ENCODE measurements at places on chromosomes 7 and 10.

GRCh38 chr10:87759551-87759950 lies 58.5 kb downstream of the ATAD1 start:
- no peak for DNase-seq

DNA sequence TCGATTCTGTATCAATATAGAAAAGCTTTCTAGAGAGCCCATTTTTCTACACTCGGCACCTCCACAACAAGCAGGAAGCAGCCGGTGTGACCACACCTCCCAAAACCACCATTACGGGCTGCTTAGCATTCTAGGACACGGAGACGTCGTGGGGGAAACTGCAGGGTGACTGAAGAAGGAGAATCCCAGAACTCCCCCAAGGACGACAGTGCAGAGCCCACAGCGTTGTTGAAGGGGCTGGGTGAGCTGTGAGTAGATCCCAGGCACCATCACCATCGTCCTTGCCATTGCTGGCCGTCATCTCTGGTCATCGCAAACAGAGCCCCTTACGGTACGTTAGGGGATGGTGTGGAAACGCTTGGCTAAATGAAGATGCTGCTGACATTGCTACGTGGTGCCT lies 351.8 kb downstream of the PTPRN2 start:
- DNase-seq = no peak

- DNase-seq = peak; percentile 68
Observed at GRCh38 chr10:119517235-119518141, 25.0 kb downstream of the RGS10 start.

- DNase-seq = no peak
Observed at GRCh38 chr10:2921956-2922680, 145.2 kb upstream of the PFKP start.

- DNase-seq = no peak
Observed at GRCh38 chr10:84607523-84607922, 279.1 kb downstream of the CCSER2 start.

GRCh38 chr10:128275388-128276177 lies 149.4 kb upstream of the MKI67 start:
- DNase-seq = no peak

GRCh38 chr10:52951824-52952223 lies 179.2 kb upstream of the MBL2 start:
- DNase-seq = peak; percentile 58

GRCh38 chr7:101330011-101330484 lies 8.4 kb upstream of the IFT22 start:
- DNase-seq = no peak

DNA sequence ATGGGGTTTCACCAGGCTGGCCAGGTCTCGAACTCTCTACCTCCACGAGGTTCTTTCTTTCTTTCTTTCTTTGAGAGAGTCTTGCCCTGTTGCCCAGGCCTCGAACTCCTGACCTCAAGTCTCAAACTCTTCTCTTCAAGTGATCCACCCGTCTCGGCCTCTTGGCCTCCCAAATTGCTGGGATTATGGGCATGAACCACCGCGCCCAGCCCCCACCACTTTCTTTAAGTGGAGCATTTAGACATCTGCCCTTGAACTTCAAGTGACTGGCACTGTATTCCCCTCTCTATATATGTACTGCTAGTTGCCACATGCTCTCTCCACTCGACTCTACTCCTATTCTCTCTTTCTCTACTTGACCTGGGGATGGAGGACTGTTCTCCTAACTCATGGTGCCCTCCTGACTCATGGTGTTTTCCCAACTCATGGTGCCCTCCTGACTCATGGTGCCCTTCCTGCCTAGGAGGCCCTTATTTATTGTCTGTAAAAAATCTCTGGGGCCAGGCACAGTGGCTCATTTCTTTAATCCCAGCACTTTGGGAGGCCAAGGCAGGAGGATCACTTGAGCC lies 19.3 kb upstream of the ACHE start:
- DNase-seq = no peak

GRCh38 chr7:112400141-112400540 lies 50.1 kb upstream of the IFRD1 start:
- no peak for DNase-seq

GRCh38 chr10:4018054-4018511 lies 233.1 kb upstream of the KLF6 start:
- no peak for DNase-seq

DNA sequence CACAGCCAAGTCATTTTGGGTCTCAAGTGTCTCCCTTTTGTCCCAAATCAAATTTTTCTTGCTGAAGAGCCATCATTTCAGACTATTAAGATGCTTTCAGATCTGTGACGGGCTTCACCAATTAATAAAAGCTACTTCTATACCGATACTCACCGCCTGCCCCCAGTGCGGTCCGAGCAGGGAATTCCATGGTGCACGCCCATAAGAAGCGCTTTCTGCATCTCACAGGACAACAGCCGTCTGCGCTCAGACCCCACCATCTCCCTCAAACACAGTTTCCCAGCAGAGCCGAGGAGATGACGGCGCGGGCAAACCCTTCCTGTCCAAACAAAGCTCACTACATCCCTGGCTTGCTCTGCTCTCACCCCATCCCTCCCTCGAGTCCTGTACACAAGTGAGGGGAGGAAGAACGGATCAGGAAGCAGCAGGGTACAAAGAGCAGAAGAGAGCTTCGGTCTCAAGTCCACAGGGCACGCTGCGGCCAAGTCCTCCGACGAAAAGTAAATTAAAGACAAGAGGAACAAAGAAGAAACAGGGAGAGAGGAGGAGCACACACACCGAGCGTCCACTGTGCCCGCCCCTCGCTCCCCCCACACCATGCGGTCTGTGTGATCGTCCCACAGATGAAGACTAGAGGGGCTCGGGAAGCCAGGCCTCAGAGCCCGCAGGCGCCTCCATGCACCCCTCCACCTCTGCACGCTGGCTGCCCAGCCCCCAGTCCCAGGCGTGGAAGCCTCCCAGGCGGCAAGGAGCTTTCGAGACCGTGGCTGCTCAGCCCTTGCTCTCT lies 121.9 kb downstream of the MAD1L1 start:
- DNase-seq = no peak

- DNase-seq = no peak
Observed at GRCh38 chr7:157685430-157686284, 348.9 kb downstream of the DNAJB6 start.

- no peak for DNase-seq
Observed at GRCh38 chr7:150476285-150476684, 25.9 kb downstream of the GIMAP8 start.

DNA sequence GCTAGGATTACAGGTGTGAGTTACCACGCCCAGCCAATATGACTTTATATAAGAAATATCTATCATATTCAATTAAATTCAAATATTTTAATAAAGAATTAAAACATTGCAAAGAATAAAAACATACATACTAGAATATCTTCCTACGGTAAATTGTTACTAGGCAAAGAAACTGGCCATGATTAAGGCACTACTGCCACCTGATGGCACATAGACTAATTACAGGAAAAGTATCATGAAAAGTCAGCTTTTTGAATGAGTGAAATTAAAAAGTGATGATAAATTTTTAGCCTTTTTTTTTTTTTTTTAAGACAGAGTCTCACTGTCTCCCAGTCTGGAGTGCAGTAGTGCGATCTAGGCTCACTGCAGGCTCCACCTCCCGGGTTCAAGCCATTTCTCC lies 30.9 kb downstream of the MRPS33 start:
- DNase-seq = no peak

GRCh38 chr10:119616882-119617570 lies 20.3 kb upstream of the TIAL1 start:
- no peak for DNase-seq

GRCh38 chr10:128527711-128528110 lies 401.5 kb upstream of the MKI67 start:
- no peak for DNase-seq

DNA sequence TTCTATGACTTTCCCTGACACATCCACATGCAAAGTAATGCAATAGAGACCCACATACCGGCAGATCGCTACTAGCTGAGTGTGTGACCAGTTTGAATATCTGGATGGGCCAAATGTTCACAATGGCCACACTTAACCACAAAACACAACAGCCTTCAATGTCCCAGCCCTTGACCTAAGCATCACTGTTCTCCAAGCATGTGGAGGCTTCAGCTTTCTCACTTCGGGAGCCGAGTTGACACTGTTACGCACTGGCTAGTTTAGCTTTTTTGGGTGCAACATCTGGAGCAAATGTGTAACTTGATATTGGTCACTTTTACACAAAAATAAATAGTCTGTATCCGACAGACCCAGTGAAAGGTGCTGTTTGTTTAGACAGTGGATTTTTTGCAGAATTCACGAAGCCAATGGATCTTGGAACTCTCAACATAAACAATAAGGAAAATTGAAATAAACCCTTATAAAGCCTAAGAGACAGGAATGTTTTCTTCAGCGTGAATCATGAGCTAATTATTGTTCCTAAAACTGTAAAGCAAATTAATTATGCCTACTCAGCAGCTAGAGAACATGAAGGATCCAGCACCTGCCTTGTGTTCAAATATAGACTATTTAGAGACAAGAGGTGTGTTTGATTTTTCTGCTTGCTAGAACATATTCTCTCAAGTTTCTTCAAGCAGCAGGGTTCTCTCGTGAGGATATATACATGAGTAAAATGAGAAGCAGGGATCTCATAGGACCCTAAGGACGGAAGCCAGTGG lies 117.6 kb upstream of the JCAD start:
- no peak for DNase-seq

- no peak for DNase-seq
Observed at GRCh38 chr7:39531818-39532217, 34.4 kb upstream of the YAE1 start.

DNA sequence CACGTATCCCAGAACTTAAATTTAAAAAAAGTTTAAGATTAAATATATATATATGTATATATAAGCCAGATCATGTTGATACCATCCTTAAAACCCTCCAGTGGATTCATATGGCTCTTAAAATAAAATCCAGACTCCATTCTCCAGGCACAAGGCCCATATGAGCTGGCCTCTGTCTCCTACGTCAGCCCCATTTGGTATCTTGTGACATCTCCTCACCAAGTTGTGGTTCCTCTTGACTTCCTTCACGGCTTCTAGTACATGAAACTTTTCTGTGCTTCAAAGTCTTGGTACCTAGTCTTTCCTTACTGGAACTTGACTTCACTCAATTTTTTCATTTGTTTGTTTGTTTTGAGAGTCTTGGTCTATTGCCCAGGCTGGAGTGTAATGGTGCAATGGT lies 61.3 kb downstream of the PRLHR start:
- DNase-seq = no peak

- no peak for DNase-seq
Observed at GRCh38 chr7:11970132-11970531, 138.1 kb upstream of the THSD7A start.

- no peak for DNase-seq
Observed at GRCh38 chr10:74049955-74050354, 52.0 kb downstream of the VCL start.

DNA sequence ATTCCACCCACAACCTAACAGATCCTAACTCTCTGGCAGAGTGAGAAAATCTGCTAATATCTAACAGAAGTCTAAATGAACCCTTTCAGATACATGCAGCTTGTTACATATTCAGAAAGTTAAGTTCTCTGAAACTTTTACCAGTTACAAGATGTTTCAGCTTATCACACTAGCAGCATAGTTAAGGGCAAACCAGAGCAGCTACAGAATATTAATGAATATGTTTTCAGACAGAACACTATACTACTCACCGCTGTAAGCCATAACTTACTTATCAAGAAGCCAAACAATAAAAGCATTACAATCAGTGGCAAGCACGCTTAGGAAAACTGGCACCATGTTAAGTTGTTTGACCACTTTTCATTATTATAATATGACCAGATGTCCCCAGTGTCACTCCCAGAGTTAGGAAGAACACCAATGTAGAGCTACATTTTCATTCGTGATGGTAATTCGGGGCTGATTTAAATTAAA lies 2.7 kb downstream of the ITGB1 start:
- no peak for DNase-seq

DNA sequence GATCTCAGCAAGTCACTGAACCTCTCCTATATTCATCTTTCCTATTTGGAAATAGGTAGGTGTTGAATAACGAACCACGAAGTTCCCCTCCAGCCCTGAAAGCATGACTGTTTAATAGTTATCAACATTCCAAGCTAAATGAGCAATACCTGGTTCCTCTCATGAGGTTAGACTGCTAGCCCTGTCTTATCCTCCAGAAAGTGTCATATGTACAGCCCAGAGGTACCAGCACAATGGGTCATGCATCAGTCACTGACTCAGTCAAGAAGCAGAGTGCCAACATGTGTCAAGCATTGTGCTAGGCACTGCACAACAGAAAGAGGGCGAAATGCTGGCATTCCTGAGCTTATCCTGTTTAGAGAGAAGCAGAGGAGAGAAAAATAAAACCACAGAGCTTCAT lies 70.0 kb downstream of the AMPH start:
- no peak for DNase-seq

DNA sequence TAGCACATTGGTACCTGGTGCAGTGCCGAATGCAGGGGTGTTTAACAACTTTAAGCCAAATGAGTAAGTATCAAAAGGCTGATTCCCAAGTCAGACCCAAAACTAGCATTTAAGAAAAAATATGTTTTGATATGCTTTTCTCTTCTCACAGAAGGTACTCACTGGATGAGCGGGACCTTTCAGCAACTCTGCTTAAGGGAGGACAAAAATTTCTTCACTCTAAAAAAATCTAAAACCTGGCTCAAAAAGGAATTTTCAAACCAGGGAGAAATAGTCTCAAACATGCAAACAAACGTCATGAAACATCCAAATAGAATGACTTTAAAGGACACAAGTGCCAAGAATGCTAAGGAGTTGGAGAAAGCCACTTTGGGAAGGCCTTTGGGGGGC lies 962.1 kb downstream of the KCNMA1 start:
- DNase-seq = no peak

Measured in GM20000 (cell line).